ENCODE measurements at places on chromosomes 6 and 20.
A peak's percentile ranks its signal among the peaks of the same experiment; 100 is the strongest.

GRCh38 chr20:32656827-32657226 is 16.9 kb downstream of the C20orf203 start:
- peaks cover 8% of the 10 kb centered on the region for H3K36me3 ChIP-seq
- H3K27me3 ChIP-seq = peaks cover under 1% of the 10 kb centered on the region
- peaks cover 4% of the 10 kb centered on the region for H3K4me1 ChIP-seq
- H3K27ac ChIP-seq = no peak overlapping the region
- no peak overlapping the region for H3K4me3 ChIP-seq

DNA sequence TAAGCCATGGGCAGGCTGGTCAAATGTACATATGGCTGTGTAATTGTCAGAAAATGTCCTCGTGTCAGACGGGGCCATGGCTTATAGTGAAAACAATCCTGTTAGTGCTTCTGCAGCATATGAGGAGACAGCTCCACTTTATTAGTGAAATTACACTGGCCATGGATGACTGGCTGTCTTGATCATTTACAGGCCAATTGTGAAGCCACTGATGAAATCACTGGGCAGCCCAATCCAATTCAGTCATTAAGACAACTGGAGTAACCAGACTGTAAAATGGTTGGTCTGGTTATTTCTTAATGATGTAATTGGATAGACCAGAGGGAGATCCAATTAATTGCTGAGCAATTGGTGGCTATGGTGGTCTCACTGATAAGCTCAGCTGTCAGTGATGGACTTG is 749.5 kb downstream of the KIF16B start:
- no peaks in the 10 kb centered on the region for H3K36me3 ChIP-seq
- H3K4me3 ChIP-seq = no peak overlapping the region
- H3K4me1 ChIP-seq = no peaks in the 10 kb centered on the region
- DNase-seq = no peak

GRCh38 chr6:16894301-16894700 is 133.0 kb upstream of the ATXN1 start:
- no peaks in the 10 kb centered on the region for H3K36me3 ChIP-seq
- DNase-seq = no peak
- no peak overlapping the region for H3K27ac ChIP-seq

DNA sequence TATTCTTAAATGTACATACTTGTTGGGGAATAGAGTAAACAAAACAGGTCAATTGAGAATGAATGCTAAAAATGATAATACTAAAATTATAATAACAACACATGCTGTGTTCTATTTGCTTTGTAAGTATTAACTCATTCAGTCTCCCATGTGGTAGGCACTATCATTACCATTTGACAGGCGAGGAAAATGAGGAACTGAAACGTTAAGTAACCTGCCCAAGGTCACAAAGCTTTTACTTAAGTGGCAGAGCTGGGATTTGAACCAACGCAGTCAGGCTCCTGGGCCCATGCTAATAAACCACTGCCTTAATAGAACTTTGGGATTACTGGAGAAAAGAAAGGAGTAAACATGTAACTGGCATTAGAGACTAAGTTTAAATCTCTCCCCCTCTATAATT is 3.8 kb downstream of the NSFL1C start:
- H3K4me3 ChIP-seq = no peak overlapping the region
- H3K36me3 ChIP-seq = peaks cover 27% of the 10 kb centered on the region
- no peaks in the 10 kb centered on the region for H3K27me3 ChIP-seq
- H3K4me1 ChIP-seq = peaks cover 53% of the 10 kb centered on the region
- no peak for DNase-seq

DNA sequence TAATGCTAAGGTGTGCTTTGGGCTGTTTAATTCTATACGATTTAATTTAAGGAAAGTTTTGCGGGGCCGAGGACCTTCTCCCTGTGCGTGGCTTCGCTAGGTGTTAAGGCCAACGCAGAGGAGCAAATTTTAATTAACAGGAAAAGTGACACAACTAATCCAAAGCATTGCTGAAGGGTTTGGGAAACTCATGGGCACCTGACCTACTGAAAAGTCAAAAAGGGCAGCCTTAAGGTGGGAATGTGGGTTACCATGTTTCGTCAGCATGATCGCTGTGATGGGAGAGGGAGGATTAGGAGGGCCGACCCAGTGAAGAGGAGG is 415 bp upstream of the CUL9 start:
- H3K27me3 ChIP-seq = no peaks in the 10 kb centered on the region
- DNase-seq = no peak
- peaks cover 38% of the 10 kb centered on the region for H3K4me1 ChIP-seq
- H3K4me3 ChIP-seq = peak overlapping the region; percentile 92
- H3K36me3 ChIP-seq = peaks cover 60% of the 10 kb centered on the region
- peak overlapping the region; percentile 84 for H3K27ac ChIP-seq

DNA sequence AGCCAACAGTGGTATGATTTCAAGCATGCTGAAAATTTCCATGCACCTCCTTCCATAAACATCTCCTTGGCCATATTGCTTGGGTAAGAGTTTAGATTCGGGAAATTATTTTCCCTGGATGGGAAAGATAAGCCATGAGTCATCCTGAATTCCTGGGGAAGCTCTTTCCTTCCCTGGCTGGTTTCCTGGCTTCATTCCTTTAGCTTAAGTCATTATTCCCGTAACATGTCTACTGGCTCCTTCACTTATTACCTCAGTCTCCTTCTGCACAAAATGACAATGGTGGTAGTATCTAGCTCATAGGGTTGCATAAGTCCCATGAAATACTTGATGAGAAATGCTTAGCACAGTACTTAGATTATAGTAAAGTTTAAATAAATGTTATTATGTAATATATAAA is 27.6 kb downstream of the TINAG start:
- no peak overlapping the region for H3K4me3 ChIP-seq
- no peaks in the 10 kb centered on the region for H3K4me1 ChIP-seq
- H3K36me3 ChIP-seq = no peaks in the 10 kb centered on the region
- no peak for DNase-seq
- H3K27ac ChIP-seq = no peak overlapping the region
- no peaks in the 10 kb centered on the region for H3K27me3 ChIP-seq

DNA sequence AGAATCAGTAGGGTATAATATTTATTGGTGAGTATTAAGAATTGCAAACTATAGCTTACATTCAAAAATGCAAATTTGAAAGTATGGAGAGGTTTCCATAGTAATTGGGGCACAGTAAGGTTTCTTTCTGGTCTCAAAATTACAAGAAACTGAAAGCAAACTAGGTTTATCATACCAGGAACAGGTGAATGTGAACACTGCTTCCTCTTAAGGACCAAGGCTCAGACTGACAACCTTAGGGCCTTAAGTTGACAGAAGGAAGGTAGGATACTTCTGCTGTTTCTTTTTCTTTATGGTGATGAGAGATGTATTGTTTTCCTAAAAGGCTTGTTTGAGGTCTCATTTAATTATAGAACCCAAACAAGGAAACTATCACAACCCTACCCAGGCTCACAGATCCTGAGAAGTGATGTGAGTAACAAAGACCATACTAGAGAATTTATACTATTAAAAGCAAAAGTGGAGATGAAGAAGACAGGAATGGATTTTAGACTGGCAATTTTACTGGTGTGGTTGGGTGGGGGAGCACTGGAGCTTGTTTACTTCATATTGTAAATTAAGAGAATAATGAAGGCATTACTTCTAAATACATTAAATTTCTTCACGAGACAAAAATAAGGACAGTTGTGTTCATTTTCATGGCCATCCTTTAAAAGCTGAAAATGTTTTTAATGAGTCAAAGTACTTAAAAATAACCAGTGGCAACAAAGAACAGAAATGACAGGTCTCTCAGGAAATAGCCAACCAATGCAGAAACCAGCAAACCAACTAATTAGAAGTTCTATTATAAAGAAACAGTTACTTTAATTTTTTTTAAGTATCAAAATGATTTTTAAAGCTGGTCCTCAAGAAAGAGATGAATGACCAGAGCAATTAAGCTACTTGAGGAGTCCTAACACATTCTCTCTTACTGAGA is 21.3 kb downstream of the STAU1 start:
- peaks cover 25% of the 10 kb centered on the region for H3K36me3 ChIP-seq
- no peak for DNase-seq
- H3K27me3 ChIP-seq = no peaks in the 10 kb centered on the region
- H3K4me3 ChIP-seq = peak overlapping the region; percentile 10
- peak overlapping the region; percentile 38 for H3K27ac ChIP-seq

GRCh38 chr6:149852881-149853280 is 11.3 kb downstream of the LRP11 start:
- H3K36me3 ChIP-seq = no peaks in the 10 kb centered on the region
- no peak for DNase-seq
- no peak overlapping the region for H3K4me3 ChIP-seq
- no peak overlapping the region for H3K27ac ChIP-seq

- no peaks in the 10 kb centered on the region for H3K4me1 ChIP-seq
- DNase-seq = no peak
- H3K27me3 ChIP-seq = peaks cover 4% of the 10 kb centered on the region
- H3K4me3 ChIP-seq = no peak overlapping the region
- no peaks in the 10 kb centered on the region for H3K36me3 ChIP-seq
Observed at GRCh38 chr6:79152269-79152737, 74.2 kb upstream of the PHIP start.

DNA sequence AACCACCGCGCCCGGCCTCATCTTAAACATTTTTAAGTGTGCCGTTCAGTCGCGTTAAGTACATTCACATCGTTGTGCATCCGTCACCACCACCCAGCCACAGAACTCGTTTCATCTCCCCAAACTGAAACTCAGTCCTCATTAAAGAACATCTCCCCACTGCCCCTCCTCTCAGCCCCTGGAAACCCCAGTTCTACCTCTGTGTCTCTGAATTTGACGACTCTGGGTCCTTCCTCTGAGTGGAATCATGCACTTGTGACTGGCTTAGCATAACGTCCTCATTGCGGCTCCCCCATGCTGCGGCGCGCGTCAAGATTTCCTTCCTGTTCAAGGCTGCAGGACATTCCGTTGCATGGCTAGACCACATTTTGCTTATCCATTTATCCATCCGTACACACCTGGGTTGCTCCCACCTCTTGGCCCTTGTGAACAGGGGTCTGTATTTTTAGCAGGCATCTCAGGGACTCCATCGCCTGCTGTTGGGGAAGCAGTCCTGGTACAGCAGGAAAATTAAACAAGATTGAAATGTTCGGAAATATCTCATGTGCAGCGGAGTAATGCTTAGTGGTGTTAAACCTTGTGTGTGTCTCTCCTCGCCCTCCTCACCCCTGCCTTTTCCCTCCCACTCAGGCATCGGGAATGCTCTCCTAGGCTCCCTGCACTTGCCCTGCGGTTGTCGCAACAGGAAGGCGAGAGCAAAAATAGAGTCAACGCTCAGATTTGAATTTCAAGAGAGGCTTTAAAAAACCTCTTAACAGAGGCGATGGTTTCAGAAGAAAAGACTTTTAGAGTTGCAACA is 127.9 kb downstream of the PXDC1 start:
- no peak for DNase-seq
- no peaks in the 10 kb centered on the region for H3K4me1 ChIP-seq
- no peak overlapping the region for H3K4me3 ChIP-seq
- H3K27ac ChIP-seq = peak overlapping the region; percentile 20

- DNase-seq = no peak
- no peak overlapping the region for H3K27ac ChIP-seq
- peaks cover 37% of the 10 kb centered on the region for H3K27me3 ChIP-seq
- H3K36me3 ChIP-seq = no peaks in the 10 kb centered on the region
Observed at GRCh38 chr6:1110941-1111349, 201.0 kb upstream of the FOXQ1 start.

DNA sequence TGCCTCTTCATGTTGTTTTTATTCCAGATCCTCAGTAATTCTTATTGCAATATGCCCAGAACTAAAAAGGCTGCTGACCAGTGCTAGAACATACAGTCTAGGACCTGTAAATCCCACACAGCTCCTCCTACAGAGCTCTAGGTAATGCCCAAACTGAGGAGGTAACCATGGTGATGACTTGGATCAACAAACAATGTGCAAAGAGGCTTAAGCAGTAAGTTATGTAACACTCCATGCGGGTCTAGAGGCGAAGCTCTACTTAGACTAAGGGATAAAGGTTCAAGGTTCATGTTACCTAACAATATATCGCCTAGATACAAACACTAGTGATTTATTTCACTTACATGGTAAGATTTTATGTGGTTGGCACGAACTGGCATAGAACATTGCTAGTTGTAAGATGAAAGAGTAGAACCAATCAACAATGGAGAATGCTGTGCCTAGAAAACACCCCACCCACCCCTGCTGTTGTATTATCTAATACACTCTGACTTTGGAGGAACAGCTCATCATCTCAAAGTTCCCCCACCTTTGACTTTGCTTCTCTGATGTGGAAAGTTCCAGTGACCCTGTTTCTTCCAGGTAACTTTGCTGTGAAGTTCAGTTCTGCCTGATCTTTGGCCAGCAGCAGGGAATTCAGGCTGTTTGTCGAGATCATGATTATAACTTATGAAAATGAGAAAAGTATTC is 242.4 kb downstream of the ALDH8A1 start:
- H3K36me3 ChIP-seq = no peaks in the 10 kb centered on the region
- H3K27me3 ChIP-seq = peaks cover 25% of the 10 kb centered on the region
- no peak overlapping the region for H3K27ac ChIP-seq
- DNase-seq = no peak
- no peaks in the 10 kb centered on the region for H3K4me1 ChIP-seq

DNA sequence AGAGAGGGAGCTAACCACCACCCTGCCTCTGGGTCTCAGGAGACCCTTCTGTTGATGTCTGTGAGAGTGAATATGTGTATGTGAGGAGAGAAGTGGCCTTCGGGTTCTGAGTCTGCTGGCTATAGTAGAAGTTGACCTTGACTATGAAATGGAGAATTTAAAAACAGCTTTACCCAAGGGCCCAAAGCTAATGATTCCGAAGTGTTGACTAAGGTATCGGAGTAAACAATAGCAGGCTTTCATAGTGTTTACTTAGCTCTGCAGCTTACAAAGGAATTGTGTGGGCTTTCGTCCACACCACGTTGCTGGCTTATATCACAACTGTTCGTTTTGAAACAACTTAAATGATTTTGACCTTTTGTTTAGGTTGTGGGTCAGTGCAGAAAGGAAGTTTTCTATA is 126.5 kb upstream of the JAG1 start:
- no peaks in the 10 kb centered on the region for H3K27me3 ChIP-seq
- DNase-seq = no peak
- H3K27ac ChIP-seq = no peak overlapping the region
- H3K36me3 ChIP-seq = no peaks in the 10 kb centered on the region

GRCh38 chr20:3759316-3759823 is 8.2 kb downstream of the ADISSP start:
- H3K27me3 ChIP-seq = no peaks in the 10 kb centered on the region
- H3K4me3 ChIP-seq = no peak overlapping the region
- no peak overlapping the region for H3K27ac ChIP-seq
- peaks cover 15% of the 10 kb centered on the region for H3K4me1 ChIP-seq

GRCh38 chr6:73675466-73676098 is 20.4 kb upstream of the CD109 start:
- no peaks in the 10 kb centered on the region for H3K36me3 ChIP-seq
- H3K27ac ChIP-seq = no peak overlapping the region
- H3K4me1 ChIP-seq = peaks cover 3% of the 10 kb centered on the region
- DNase-seq = peak; percentile 52
- H3K4me3 ChIP-seq = no peak overlapping the region
- H3K27me3 ChIP-seq = no peaks in the 10 kb centered on the region

- DNase-seq = no peak
- no peak overlapping the region for H3K4me3 ChIP-seq
- no peak overlapping the region for H3K27ac ChIP-seq
Observed at GRCh38 chr6:108946695-108947094, 98.5 kb downstream of the ARMC2 start.
